Foreskin fibroblast (primary cell): ENCODE measurements at places on chromosomes 1 and 21.

DNA sequence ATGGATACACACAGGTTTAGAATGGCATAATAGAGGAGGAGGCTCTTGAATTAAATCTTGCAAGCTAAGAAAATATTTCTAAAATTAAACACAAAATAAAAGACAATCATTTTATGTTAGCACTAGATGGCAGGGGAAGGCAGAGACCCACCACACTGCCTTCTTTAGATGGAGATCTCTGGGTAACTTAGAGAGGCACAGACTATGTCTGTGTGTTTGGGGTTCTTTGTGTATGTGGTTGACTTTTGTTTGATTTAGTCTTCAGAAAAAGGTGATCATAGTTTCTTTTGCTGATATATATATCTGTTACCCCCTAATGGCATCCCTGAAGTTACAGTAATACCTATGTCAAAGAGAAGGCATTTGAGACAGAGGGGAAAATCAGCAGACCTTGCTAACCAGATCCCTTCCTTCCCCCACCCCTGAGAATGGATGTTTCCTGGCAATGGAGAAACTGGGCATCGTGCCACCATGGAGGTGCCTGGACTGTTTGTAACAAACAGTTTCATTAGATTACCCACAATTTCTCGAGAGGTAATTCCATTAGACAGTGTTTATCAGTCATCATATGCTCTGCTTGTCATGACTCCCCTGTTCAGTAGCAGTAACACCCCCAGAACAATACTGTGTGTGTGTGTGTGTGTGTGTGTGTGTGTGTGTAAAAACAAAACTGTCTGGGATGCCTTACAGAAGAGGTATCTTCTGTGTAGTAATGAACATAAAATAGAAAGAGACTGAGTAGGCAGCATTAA, 228.3 kb upstream of the DEPDC1 start:
- no peak for DNase-seq

GRCh38 chr1:69246109-69246508, 321.6 kb upstream of the LRRC7 start:
- DNase-seq, result no peak

GRCh38 chr21:31449921-31450535, 106.0 kb upstream of the TIAM1 start:
- DNase-seq, result no peak

GRCh38 chr1:58804853-58805565, 21.2 kb upstream of the JUN start:
- no peak for DNase-seq
